ENCODE measurements at places on chromosomes 6 and 20.
A peak's percentile ranks its signal among the peaks of the same experiment; 100 is the strongest.

DNA sequence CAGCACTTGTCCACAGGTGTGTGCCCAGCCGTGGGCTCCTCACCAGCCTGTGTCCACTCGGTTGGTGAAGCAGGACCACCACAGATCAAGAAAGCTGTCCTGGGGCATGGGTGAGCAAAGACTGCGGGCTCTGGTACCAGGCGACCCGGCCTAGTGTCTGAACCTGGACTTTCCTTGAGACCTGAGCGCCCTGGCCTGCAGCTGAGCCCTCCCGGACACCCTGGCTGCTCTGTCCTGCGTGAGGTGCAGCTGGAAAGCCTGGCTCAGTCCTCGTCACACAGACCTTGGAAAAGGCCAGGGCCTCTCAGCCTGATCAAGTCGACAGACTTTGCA is 201.2 kb upstream of the THBS2 start:
- no peak for DNase-seq

DNA sequence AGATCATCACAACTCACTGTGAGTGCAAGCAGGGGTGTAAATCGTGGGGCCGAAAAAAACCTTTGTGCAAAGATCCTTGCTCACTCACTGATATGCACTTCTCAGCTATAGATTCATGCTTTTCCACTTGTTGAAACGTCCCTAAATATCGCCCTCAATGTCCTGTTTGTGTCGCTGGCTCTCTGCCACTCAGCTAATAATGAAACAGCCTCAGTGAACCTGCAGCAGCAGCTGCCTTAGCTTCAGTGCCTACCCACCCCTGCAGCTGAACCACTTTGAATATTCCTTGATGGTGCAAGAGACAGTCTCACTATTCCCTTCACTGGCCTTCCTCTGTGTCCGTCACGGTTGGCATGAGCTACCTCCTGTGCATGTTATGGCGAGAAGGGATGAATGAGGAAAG is 128.9 kb upstream of the NAA20 start:
- peak; percentile 44 for DNase-seq

DNA sequence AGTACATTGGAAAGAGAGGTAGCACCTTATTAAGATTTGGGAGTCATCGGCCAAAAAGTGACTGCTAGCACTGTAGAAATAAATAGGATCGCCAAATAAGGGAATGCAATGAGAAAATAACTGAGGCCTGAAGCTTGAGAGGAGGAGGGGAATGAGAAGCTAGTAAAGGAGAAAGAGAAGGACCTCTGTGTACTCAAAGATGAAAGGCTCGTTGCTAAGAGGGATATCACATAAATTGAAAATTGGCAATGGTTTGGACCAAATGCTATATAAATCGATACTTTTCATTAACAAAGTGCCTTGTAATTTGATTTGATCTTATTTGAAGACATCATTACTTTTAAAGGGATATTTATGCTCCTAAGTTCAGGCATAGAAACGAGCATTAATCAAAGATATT is 796.3 kb downstream of the QKI start:
- no peak for DNase-seq

- no peak for DNase-seq
These were observed 2.4 kb upstream of the SCGN start for GRCh38 chr6:25649611-25650010.

GRCh38 chr6:159074876-159075275 is 30.1 kb upstream of the TAGAP start:
- no peak for DNase-seq

DNA sequence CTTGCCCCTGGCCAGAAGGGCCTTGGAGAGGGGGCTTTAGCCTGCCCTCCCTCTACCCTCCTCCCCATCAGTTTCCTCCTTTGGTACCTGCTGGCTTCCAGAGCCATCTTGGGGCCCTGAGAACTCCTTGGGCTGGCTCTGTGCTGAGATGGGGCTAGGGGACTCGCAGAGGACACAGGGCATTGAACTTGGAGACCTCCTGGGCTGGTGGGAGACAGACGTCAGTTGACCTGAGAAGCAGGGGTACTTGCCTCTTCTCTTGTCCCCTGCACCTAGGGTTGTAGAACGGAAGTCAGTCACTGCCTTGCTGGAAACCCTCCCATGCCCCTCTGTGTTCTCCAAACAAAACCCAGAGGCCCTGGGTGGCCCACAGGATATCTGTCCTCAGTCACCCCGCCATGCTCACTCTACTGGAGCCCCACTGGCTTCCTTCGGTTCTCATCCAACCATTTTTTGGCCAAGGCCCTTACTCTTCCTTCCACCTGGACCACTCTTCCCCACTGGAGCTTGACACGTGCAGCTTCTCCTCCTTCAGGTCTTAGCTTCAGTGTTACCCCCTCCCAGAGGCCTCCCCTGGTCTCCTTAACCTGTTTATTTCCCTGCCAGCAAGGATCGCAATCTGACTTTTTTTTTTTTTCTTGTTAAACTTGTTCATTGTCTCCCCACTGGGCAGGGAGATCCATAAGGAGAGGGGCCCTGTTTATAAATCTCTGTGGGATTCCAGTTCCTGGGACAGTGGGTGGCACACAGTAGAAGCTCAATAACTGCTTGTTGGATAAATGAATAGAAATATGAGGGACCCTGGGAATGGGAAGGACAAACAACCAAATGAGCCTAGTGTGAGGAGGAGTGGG is 971 bp downstream of the RBCK1 start:
- DNase-seq, result no peak

GRCh38 chr20:39654171-39654570 is 692.0 kb downstream of the DHX35 start:
- DNase-seq, result no peak

DNA sequence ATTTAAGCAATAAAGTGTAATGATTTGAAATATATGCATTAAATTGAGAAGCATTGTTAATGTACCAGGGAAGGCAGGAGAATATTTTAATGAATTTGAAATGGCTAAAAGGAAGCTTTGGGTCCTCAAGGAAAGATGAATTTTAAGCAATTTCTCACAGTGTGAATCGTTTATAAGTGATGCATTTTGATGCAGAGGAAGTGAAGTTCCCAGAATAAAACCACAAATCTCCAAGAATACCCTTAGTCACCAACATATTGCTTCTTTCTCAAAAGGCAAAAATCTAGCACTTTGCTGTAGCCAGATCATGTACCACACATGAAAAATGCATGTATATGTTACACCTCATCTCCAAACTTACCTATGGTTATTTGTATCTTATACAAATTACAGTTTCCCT is 11.7 kb downstream of the TPD52L1 start:
- DNase-seq, result no peak

DNA sequence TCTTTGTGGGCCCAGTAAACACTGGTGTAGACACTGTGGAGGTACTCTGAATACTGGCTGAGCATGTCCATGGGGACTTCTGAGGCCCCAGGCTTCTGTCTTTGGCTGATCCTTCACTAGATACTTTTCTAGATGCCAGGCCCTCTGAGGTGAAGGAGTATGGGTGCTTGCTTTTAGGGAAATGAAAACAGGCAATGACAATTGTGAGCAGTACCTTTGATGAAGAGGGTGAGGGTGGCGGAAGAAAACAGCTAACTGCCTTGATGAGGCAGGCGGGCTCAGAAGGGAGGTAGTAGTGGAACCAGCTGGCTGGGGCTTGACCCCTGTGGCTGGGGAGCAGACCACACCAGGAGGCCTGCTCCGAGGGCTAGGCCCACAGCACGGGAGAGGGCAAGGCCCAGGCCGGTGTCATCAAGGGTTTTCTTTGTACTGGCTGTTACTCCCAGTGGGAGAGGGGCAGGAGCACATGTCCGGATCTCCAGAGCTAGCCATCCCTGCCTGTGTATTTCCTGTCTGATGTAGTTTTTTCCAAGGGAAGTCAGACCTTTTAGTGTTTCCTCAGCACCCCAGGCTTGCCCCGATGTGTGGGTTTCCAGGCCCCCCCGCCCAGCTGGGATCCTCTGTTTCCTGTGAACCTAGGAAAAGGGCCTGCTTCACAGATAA is 3.9 kb downstream of the PLCG1 start:
- DNase-seq, result no peak

GRCh38 chr6:52389626-52390360 is 27.8 kb downstream of the PAQR8 start:
- no peak for DNase-seq

DNA sequence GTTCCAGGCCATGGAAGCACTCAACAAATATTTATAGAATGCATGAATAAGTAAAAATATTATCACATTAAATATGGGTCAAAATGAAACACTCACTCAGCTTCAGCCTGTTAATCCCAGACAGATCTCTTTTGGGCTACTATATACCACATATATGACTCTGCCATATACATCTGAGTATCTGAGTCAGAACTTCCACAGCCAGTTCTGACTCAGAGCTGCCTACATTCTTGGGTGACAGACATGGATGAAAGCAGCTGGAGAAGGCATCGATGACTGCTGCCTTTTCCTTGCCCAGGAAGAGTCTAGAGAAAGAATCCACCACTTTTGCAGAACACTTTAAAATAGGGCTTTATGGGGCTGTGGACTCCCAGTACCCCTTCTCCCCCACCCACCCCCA is 11.5 kb upstream of the PDYN start:
- no peak for DNase-seq

DNA sequence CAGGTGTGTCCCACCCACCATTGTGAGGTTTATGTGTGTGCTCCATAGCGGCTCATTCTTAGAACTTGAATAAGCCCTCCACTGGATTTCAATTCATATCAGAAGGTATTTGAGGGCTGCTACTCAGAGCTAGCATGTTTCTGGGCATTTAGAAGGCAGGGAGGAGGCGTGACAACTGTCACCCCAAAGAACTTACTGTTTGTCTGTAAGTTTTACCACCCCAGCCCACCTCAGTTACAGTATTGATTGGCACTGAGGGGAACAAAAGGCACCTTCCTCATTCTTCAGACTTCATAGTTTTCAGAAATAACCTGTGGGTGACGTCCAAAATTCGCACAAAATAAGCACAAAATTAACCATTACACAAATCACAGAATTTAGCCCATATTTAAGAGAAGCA is 81.7 kb downstream of the KHDC1L start:
- no peak for DNase-seq

GRCh38 chr6:167717455-167717854 is 109.3 kb upstream of the AFDN start:
- DNase-seq, result no peak

GRCh38 chr6:13874191-13874549 is 50.6 kb upstream of the RNF182 start:
- no peak for DNase-seq

DNA sequence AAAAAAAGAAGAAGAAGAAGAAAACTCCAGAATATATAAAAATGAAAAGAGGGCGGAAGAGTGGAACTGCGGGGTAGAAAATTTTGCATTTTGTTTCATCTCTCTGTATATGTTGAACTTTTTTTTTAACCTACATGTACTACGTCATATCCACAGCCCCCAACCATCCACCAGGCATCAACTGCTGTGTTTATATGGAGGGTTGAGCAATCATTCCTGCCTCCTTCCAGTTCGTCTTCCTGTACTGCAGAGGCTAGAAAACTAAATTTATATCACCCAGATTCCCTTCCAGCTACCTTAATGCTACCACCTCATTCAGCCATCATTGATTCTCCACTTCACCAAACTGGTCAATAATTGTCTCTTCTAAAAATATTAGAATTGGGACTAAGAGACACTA is 9.5 kb upstream of the SIGLEC1 start:
- no peak for DNase-seq
